Fibroblast of gingiva (primary cell): ENCODE measurements at places on chromosomes 6 and 20.

DNA sequence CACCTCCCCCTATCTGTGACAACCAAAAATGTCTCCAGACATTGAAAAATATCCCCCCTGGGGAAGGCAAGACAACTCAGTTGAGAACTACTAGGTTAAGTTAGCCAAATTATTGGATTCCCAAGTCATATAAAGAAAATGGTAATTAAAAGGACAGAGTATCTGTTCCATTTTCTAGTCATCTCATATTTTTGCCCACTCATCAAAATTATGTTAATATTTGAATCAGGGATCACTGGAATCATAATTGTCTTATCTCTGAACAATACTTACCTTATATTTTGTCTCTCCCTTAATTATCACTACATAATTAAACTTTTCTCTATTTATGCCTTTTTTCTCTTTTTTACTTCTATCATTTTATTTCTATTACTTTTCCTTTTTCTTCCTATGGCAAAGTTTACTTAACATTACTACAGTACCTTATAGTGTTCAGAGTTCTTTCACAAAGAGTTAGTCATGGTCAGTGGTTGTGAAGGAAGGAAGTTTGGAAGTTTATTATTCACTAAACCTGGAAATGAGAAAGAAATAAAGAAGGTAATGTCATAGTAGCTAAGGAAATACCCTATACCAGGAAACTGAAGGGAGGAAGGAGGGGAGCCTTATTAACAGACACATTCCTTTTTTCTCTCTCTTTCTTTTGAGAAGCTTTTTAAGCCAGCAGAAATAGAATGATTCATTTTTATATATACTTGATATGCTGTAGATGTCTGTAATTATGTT is 332.9 kb downstream of the COL12A1 start:
- no peak for DNase-seq

GRCh38 chr6:71197267-71197666 is 91.3 kb upstream of the OGFRL1 start:
- DNase-seq: no peak

GRCh38 chr20:23519556-23519955 is 28.6 kb downstream of the CST8 start:
- no peak for DNase-seq

DNA sequence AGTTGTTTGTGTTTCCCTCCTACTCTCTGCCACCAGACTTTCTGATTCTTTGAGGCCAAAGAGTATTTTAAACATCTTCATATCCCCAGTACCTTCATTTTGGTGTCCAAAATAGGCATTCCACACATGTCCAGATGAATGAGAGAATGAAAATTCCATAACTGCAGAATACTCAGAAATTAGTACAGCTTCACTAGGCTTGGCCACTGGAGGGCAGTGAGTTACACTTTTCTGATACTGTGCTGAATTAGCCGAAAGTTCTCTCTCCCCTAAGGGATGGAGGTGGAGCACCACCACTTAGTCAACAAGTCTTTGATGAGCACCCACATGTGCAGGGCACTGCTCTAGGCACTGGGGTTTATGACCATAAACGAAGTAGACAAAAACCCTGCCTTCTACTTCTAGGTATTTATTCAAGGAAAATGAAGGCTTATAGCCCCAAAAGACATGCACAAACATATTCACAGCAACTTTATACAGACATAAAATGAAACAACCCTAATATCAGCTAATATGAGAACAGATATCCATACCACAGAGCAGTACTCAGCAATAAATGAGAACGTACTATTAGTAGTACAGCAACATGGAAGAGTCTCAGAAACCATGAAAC is 46.1 kb upstream of the TMEM217 start:
- peak; percentile 21 for DNase-seq

- no peak for DNase-seq
Measured at GRCh38 chr6:56752009-56752408, 109.3 kb upstream of the DST start.
